ENCODE measurements at places on chromosomes 4 and X.
A peak's percentile ranks its signal among the peaks of the same experiment; 100 is the strongest.

- DNase-seq: no peak
Measured at GRCh38 chr4:126899331-126899801, 733.4 kb upstream of the INTU start.

DNA sequence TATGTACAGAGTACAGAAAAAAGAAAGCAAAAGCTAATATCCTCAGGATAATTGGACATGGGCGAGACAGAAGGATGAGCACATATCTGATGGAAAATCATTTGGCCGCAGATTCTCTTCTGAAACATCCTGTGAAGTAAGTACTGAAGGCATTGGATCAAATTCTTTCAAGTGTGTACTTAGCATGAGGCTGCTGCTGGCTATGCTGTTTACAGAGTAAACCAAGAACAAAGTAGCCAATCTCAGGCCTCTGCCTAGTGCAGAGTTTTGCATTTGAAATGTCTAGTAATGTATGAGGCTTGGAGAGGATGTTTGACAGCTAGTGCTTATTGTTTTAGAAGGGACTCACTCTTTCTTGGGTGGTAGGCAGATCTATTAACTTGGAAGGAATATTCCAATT lies 128.5 kb downstream of the MAGEC2 start:
- DNase-seq: no peak

DNA sequence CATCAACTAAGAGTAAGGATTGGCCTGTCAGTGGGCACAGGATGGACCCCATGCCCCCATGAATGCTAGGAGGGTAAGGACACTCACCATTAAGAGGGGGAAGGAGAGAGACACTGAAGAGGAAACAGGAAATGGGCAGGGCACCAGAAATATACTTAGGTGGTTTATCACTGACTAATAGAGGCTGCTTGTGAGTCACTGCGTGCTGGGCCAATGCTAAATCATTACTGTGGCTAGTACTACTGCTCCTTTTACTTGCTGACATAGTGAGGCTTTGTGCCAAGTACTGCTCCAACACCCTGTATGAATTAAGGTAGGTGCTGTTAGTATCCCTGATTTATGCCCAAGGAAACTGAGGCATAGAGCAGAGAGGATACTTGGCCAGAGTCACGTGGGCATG lies 130.4 kb upstream of the FRMPD4 start:
- peak; percentile 29 for DNase-seq

- no peak for DNase-seq
Measured at GRCh38 chr4:167838686-167839085, 253.7 kb upstream of the ANXA10 start.

GRCh38 chr4:62709618-62710252 lies 1509.6 kb downstream of the ADGRL3 start:
- peak; percentile 25 for DNase-seq

All from DMS153 (cell line).